ENCODE measurements at places on chromosomes 3 and 15. TPM values are rescaled to one million over a fixed set of nuclear protein-coding genes. Genes with fewer than 3 reads are reported as not detected.

- DNase-seq, result no peak
These were observed 354.5 kb upstream of the TPRG1 start for GRCh38 chr3:188817103-188817934.

GRCh38 chr3:42960786-42961185 is 18.3 kb upstream of the GASK1A start:
- DNase-seq, result no peak

GRCh38 chr3:123344907-123345594 is 103.8 kb downstream of the ADCY5 start:
- no peak for DNase-seq

DNA sequence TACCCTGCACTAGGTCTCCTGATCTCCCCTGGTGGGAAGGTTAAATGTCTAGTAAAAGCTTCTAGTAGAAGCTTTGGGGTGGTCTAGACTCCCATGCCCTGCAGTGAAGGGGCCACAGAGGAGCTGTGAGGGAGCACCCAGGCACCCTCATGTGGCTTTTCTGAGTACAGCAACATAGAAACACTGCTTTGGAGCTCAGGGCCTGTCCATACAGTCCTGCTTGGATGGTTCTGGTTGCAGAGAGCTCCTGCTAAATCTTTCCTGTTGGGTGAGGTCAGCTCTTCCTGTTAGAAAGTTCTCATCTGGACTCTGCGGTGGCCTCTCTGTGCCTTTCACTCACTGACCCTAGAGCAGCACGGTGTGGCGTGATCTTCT is 47.8 kb downstream of the GPD1L start:
- DNase-seq, result no peak

The GOLGB1 gene
- 18.4 TPM for total RNA-seq

The CHRFAM7A gene
- total RNA-seq, result not detected

- DNase-seq, result no peak
These were observed 56.8 kb downstream of the APBA2 start for GRCh38 chr15:28942571-28942970.

The USP50 gene
- not detected for total RNA-seq
